T-helper 1 cell (primary cell): ENCODE measurements at places on chromosomes 5 and 9.

GRCh38 chr5:88815050-88815789 is 67.8 kb downstream of the MEF2C start:
- no peak for DNase-seq

DNA sequence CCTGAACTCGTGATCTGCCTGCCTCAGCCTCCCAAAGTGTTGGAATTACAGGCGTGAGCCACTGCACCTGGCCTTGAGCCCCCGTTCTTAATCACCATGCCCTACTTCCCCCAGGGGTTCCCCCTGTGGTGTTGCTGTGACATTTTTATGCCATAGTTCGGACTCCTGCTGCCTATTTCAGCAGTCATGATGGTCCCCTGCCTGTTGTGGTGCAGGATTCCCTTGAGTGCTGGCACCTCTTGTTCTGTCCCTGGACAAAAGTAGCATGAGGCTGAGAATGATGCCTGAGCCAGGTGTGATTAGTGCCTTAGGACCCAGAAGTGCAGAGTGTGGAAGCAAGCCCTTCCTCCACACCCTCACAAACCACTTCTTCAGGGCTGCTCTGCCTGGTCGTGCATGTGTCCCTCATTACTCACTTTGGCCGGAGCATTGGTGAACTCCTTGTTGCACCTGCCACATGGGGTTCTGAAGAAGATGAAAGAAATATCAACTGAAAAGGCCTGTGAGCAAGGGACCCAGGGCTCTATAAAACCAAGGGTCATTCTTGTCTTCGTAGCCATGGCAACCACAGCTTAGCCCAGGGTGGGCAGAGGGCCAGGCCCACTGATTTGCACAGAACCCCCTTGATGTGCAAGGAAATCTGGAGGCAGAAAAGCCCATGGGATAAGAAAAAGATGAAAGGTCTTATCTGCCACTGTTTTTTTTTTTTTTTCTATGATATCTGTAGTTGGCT is 228.0 kb downstream of the NTRK2 start:
- no peak for DNase-seq

DNA sequence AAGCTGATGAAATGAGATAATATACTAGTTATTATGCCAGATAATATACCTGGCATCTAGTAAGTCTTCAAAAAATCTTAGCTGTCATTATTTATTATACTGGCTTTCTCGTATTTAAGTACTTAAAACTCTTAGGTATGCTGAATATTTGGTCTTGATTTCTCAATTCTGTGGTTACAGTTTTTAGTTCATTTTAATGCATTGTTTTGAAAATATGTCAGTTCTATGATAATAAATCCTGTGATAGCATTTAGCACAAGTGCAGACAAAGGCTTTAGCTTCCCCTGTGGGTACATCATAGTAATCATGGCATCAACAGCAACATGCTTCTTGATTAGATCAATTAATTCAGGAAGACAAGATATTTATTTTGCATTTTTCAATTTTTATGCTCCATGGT is 133.0 kb downstream of the SMC2 start:
- no peak for DNase-seq

DNA sequence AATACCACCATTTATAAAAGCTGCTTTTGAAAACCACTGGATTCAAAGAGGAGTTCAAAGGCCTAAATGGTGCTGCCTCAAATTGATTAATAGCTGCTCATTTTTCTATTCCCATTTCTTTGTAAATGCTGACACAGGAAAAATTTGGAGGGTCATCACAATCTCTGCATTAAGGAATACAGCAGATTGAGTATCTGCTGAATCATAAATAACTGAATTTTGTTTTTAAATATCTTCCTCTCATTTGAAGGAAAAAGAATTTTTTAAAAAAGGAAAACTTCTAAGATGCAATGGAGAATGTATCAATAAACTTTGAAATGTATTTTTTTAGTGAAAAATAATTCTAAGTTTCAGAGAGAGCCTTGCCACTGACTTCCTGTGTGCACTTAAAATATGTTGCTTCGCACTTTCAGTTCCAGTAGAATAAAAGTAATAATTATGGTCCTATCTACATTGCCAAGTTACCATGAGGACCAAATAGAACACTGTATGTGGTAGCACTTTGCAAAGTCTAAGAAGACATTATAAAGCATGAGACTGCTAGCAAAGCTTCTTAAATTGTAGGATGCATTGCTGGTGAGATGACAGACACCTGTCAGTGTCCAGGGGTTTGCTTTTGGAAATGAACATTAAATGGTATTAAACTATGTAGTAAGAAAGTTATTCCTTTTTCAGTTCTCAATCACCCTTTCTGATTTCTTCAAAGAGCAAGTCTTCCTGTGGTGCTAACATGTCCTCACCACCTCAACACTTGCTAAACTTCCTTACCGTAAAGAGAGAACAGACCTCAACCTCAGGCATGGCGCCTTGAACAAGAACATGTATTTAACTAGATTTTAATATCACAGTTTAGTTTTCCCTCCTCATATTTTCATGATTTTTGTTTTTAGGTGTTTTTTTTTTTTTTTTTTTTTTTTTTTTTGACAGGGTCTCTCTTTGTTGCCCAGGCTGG is 555.1 kb downstream of the EBF1 start:
- DNase-seq, result no peak

DNA sequence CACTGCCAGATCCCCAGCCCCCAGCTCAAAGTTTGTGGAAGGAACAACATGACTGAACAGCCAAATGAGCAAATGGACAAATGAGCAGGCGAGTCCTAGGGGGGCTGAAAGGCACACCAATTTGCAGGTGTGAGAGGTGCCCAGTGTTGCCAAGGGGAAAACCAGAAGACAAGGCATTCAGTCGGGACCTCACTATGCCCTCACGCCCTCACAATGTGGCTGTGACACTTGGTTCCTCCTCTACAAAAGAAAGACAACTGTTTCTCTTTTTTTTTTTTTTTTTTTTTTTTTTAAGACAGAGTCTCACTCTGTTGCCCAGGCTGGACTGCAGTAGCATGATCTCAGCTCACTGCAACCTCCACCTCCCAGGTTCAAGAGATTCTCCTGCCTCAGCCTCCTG is 28.0 kb downstream of the TNIP1 start:
- DNase-seq, result no peak

- no peak for DNase-seq
Observed at GRCh38 chr5:55913466-55914413, 62.6 kb downstream of the IL31RA start.

GRCh38 chr9:108813951-108814601 is 41.7 kb downstream of the ACTL7B start:
- no peak for DNase-seq

DNA sequence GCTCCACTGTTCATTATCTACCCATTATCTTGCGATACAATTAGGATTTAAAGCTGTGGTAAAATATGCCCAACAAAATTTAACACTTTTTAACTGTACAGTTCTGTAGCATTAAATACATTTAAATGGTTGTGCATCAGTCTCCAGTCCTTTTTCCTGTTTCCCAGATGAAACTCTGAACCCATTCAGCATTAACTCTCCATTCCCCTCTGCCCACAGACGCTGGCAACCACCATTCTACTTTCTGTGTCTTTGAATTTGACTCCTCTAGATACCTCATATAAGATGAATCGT is 2.9 kb upstream of the TRIM7 start:
- DNase-seq, result no peak

DNA sequence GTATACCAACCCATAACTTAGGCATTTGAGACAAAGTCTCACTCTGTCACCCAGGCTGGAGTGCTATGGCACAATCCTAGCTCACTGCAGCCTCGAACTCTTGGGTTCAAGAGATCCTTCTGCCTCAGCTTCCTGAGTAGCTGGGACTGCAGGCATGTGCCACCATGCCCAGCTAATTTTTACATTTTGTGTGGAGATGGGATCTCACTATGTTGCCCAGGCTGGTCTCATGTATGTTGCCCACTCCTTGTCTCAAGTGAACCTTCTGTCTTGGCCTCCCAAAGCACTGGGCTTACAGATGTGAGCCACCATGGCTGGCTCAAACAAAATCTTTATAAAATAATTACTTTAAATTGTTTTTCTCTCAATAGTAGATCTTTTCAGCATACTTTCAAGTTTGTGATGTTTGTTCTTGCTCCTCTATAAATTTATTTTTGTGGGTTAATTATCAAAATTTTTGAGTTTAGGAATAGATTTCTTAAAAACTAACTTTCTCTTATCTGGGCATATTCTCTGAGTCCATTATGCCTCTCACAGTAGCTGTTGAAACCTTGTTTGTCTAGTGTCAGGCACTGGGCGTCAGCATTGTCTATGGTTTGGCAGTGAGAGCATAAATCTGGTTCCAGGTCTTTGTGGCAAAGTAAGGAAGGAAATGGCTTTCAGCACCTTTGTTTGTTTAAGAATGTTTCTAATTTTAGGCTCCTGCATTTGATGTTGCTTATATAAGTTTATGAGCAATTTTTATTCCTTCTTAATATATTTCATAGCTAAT is 38.7 kb downstream of the NLN start:
- DNase-seq, result peak; percentile 33

DNA sequence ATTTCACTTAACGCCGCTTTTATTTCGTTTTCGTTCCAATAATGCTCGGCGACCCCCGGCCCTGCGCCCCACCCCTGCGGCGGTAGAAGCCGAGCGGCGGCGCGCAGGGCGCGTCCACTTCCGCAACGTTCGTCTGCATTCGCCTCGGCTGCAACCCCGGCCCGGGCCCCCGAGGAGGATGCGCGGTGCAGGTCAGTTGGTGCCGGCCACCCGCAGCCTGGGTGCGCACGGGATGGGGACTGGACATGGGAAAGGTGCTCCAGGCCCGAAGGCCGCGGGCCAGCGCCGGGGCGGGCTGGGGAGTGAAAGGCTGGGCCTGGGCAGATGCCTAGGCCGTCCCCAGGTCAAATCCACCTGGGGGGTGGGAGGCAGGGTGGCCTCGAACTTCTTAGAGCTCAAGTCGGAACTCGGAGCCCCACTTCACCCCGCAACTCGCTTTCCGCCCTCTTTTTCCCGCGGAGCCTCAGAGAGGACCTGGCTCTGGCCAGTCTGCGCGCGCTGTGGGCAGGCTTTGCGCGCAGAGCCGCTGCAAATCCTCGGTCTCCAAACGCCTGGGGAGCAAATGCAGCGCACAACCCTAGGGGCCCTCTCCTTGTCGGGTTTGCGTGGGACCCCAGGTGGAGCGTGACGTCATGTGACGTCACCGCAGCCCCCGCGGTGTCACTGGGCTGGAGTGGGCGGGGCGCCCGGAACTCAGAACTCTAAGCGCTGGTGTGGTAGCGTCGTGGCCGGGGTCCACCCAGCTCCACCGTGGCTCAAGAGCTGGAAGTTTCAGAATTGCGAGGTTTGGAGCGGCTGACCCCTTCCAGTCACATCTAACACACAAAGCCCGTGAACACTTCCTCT is 3.3 kb downstream of the TLX3 start:
- no peak for DNase-seq

- DNase-seq, result no peak
Observed at GRCh38 chr9:7862170-7862569, 62.6 kb upstream of the DMAC1 start.
